ENCODE measurements at places on chromosomes 5 and 9. TPM values are rescaled to one million over a fixed set of nuclear protein-coding genes. Genes with fewer than 3 reads are reported as not detected.

Gene ST8SIA4
- 15.5 TPM for total RNA-seq

GRCh38 chr5:102554728-102555127, 55.9 kb upstream of the SLCO6A1 start:
- no peak for DNase-seq

DNA sequence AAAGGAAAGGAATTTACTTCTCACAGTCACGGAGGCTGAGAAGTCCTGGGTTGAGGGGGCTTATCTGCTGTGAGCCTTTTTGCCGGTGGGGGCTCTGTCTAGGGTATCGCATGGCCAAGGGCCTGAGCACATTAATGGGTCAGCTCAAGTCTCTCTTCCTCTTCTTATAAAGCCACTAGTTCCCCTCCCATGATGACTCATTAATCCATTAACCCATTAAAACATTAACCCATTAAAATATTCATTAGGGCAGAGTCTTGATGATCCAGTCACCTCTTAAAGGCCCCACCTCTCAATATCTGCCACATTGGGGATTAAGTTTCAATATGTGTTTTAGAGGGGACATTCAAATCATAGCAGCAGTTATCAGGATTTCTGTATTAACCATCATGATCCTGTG, 406.3 kb downstream of the SPOCK1 start:
- no peak for DNase-seq

DNA sequence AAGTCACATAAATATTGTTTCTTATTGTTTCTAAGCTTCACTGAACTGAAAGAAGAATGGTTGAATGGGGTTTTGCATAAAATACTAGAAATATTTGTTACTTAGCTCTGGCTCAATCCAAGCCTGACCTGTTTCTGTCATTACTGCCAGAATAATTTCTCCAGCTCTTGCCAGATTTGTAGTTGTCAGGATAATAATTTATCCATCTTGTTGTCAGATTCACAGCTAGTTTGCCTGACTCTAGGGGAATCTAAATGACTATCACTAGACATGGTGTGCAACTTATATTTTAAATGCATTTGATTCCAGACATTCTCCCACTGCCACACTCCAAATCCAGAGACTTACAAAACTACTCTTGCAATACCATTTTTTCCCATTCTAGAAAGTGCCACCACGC, 422.7 kb downstream of the ZSWIM6 start:
- DNase-seq, result no peak

Gene PLPPR1
- not detected for total RNA-seq

- DNase-seq, result no peak
These were observed 162.1 kb upstream of the RASA1 start for GRCh38 chr5:87105577-87105976.

GRCh38 chr5:112276991-112277390, 142.1 kb downstream of the EPB41L4A start:
- DNase-seq, result no peak

DNA sequence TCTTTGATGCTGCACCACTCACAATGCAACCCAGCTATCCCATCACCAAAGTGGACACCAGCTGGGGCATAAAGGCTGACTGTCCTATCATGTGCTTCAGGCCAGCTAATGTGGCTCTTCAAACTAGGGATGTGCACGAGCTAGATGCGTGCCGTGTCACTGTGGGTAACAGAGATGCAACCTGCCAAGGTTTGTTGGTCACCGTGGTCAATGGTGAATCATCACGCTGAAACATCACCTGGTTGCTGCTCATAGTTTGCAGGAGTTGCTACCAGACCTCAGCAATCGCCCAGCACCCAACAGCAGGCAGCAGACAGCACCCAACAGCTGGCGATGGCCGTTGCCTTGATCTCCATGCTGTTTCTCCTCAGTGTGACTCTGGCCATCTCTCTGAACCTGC, 2.1 kb upstream of the PCDHGA1 start:
- no peak for DNase-seq

GRCh38 chr5:116025866-116026265, 6.4 kb upstream of the ARL14EPL start:
- DNase-seq, result no peak

Gene S100Z
- total RNA-seq, result not detected
